KG1 (cell line): ENCODE measurements at places on chromosomes 2 and 18.

DNA sequence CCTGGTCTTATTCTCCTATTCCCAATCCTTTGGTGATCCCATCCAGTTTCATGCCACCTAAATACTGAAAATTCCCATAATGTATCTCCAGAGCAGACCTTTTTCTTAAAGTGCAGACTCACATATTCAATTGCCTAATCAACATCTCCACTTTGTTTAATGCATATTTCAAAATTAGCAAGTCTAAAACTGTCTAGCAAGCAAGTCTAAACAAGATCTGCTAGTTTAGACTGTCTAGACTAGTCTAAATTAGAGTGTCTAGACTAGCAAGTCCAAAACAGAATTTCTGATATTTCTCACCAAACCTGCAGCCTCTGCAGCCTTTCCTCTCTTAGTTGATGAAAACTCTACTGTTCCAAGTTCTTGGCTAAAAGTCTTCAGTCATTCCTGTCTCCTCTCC lies 44.6 kb downstream of the THUMPD2 start:
- DNase-seq: no peak

DNA sequence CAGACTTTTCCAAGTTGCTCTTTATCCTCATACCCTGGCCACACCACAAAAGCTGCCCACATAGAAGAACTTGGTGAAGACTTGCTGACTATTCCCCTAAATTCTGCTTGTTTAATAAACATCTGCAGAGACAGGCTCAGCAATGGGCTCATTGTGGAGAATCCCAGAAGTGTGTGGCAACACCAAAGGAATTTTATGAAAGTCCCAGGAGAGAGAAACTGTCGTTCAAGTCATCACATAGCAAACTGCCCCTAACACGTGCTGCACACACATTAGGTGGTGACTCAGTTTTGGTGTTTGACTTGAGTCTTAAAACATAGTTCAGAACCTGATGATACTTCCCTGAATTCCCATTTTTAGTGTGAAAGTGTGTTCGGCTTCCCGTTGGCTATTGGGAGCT lies 38.6 kb downstream of the CYP1B1 start:
- DNase-seq: no peak

DNA sequence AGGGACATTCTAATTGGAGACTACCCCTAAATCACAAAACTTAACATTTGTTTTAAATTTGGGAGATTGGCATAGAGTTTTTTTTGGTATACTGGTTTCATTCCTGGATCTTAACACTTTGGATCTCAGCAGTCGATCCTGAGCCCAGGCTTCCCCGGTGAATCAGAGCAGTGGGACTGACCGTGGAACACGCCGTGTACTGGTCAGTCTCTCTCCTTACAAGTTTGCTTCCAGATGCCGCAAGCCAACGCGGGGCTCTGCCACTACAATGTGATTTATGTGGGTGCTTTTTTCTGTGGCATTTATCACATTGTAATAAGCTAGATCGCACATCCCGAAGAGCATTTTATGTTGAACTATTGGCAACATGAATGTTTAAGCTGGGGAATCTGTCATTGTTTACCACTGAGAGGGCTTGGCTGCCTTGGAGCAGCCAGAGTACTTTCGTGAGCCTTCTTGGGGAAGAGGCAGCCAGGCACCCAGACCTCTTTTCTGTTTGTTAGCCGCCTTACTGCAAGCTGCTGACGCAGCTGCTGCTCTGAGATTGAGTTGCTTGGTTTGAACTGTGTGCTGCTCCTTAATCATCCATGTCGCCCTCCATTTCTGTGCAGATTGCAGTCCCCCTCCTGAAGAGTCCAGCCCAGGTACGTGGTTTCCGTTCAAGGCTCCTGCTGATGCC lies 49.3 kb downstream of the COA5 start:
- DNase-seq: no peak

GRCh38 chr2:46770622-46771021 lies 145.0 kb downstream of the MCFD2 start:
- DNase-seq: no peak

DNA sequence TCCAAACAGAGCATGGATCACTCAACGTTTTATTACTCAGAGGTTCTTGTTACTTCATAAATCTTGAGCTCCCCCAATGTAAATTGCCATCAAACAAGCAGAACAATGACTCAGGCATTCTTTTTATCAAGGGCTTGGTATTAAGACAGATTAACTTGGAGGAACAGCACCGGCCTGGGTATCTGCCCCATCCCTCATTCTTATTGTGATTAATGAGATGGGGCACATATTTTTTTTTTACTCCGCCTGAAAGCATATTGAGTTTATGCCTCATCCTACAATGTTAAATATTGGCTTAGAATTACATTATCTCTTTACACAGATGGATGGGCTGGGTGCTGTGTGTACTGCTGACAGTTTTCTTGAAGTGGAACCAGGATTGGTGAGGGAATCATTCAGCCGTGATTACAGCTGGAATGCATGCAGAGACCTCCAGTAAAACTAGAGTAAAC lies 387.3 kb downstream of the CLIP4 start:
- no peak for DNase-seq

DNA sequence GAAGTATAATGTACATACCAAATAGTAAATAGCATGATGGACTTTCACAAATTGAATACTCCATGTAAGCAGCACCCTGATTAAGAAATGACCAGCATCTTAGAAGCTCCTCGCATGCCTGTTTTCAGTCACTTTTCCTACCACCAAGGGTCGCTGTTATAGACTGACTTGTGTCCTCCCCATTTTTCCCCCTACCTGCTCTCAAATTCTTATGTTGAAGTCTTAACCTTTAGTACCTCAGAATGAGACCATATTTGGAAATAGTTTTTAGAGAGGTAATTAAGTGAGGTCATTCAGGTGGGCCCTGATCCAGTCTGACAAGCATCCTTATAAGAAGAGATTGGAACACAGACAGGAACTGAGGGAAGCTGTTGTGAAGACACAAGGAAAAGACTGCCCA lies 125.9 kb downstream of the LYPD6 start:
- DNase-seq: no peak

DNA sequence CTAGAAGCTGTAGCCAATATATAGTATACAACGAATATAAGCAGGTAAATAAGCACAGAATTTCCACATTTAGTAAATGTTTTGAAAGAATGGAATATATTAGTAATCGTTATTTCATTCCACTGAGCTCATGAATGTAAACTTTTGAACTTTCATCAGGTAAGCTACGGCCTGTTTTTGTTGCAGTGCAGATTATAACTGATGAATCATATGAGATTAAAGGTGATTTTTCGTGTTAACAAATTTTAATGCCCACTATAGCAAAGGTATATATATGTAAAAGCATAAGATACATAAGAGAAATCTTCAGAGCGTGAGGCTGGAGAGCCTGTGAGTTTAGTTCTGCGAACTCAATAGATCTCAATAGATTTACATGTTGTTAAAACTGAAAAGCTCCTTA lies 1.1 kb downstream of the SCYGR1 start:
- DNase-seq: no peak

GRCh38 chr2:17574406-17575073 lies 34.0 kb downstream of the VSNL1 start:
- DNase-seq: no peak

- DNase-seq: no peak
Observed at GRCh38 chr18:31101183-31102024, 817 bp downstream of the DSC2 start.

- no peak for DNase-seq
Observed at GRCh38 chr2:4995466-4995865, 696.7 kb upstream of the SOX11 start.

DNA sequence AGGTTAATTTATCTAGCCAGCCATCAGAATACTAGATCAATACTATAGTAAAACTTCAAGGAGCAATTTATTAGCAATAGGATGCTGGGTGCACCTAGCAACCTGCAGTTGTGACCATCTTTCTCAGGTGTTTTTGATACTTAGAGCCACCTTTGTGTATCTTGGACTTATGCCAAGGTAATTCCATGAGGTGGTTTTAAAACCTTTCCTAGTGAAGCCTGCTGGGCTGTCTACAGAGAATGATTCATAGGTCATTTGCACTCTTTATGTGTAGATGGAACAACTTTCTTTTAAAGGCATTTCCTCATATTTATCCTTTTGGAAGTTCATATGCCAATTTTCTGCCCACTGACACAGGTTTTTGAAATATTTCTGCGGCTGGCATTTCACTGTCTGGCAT lies 1030.1 kb upstream of the POU3F3 start:
- DNase-seq: no peak

DNA sequence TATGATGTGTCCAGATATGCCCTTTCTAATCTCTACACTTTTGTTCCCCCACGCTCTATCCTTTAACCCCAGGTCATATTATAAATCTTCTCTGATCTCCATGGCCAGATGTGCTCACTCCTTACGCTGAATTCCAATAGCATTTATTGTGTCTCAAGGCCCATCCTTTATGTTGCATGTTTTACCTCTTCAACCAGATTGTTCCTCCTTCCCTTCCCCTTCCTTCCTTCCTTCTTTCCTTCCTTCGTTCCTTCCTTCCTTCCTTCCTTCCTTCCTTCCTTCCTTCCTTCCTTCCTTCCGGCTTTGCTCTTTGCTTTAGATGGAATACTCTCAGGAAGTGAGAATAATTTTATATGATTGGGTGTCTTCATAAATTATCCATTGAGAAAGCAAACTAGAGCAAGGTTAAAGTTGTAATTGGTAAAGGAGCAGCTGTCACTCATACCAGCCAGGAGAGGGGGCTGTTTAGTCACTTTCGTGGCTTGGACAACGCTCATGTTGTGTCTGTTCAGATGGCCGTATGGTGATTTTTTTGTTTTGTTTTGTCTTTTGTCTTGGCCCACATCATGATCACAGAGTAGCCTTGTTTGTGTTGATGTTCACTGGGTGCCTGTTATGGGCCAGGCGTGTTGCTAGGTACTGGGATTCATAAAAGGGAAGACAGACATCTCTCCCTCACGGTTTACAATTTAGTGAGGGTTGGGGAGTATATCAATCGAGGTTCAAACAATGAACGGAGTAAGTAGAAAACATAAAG lies 68.0 kb downstream of the DAW1 start:
- no peak for DNase-seq

DNA sequence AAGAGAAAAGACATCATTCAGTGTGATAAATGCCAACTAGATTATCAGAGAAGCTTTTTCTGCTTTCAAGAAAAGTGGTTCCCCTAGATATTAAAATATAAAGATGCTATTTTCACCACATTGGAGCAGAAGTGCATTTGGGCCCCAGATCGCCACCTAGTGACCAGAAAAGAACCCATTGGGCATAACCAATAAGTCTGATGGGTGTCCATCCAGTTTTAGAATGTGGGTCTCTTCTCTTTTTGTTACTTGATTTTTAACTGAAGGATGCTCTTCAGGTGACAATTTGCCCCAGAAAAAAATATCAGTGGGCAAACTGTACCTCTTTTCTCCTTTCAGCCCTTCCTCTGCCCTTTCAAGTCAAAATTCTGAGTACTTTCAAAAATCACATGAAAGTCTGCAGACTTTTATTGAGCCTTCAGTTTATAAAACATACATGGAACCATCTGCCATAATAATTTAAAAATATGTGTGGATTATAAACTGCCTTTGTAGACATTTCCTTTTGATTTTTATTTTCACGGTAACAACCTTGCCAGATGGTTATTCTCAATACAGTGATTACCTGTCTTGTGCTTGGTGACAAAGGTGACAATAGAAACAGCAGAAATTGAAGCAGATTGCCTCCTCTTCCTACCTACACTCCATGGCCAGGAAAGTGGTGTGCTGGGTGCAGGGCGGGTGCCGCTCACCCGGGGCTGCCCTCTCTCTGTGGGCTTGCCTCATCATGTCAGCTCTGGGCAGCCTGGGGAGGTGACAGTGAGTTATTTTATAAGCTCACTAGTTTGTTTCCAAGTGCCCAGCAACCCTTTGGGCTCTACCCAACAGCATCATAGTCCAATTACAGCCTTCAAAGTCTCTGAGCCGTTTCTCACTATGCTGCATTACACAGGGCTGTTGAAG lies 124.5 kb downstream of the DCDC2C start:
- DNase-seq: peak; percentile 4

- DNase-seq: no peak
Observed at GRCh38 chr2:46167924-46168323, 129.3 kb upstream of the EPAS1 start.

- DNase-seq: no peak
Observed at GRCh38 chr2:98654699-98655495, 46.5 kb downstream of the UNC50 start.

GRCh38 chr2:101675512-101675911 lies 22.0 kb upstream of the MAP4K4 start:
- no peak for DNase-seq

DNA sequence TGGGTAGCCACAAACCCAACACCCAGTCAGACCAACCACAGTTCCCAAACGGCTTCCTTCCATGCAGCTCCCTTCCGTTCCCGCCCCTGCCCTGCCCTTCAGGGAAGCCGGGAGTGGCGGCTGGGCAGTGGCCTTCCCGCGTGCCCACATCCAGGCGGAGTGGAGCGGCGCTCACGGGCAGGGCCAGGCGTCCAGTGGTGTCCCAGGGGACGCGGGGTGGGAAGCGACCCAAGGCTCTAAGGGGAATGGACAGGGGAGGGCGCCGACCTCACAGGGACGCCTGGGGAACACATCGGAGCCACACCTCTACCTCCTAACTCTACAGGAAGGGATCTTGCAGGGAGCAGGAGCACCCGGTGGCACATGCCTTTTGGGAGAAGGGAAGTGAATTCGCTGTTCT lies 225.9 kb upstream of the MGAT5 start:
- no peak for DNase-seq

GRCh38 chr2:96204836-96205624 lies 3.6 kb downstream of the STARD7 start:
- DNase-seq: no peak

DNA sequence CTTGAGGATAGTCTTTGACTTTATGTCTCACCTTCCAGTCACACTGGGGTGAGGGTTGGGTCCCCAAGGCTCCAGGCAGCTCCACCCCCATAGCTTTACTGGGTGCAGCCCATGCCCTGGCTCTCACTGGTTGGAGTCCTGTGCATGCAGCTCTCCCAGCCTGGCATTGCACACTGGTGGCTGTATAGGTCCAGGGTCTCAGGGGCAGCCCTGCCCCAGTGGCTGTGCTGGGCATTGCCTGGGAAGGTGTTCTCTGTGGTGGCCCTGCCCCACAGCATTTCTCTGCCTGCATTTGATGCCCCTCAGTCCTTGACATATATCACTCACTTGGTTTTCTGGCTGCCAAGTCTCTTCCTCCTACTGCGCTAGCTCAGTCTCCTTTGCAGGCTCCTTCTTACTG lies 21.2 kb downstream of the MPHOSPH10 start:
- no peak for DNase-seq

DNA sequence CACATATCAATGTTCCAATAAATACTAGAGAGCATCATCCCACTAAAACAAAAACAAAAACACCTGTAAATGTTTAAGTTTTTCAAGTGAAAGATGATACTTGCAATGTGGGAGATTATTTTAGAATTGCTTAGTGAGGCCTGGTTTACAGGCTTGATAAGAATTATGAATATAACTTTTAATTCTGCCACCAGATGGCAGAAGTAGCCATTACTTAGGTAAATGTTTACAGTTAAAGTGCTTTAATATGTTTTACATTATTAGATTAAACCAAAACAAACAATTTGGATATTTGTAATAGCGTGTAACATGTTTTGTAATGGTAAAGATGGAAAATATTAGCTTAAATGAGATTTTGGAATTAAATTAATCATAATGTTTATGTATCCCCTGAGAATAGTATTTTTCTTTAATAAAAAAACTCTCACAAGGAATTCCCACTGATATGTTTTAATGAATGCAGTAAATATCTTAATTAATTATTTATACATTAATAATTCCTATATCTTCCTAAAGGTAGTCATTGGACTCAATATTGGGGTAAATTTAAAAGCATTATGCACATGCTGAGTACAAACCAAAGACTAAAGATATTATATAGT lies 522.0 kb downstream of the SPAG16 start:
- DNase-seq: no peak
